ENCODE measurements at places on chromosomes 5 and 9.

DNA sequence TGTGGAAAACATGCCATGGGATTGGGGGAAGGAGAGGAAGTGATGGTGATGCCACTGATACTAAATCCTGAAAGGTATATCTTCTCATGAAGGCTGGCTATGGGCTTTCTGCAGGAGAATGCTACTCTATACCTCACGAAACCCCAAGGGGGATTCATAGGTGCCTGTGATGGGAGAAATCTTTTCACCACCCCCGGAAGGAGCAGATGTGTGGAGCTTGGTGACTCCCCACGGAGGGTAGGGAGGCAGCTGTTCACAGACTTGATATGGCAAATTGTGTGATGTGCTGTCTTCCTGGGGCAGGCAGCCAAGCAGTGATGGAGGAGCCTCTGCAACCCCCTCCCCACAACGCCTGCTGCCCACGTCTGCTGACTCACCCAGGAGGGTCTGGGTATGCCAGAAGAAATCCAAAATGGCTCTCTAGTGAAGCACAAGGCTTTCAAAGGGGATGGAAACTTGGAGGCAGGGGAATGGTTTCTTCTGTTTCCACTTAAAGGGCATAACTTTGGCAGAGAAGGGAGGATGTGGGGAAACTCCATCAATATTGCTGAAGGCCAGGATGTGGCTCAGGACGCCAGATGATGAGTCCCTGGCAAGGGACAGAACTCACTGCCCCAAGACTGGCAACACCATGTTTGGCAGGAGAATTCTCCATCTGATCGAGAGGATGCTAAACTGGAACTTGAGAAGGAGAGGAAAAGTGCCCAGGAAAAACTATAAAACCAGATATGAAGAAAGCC, 188.3 kb downstream of the GABBR2 start:
- DNase-seq: no peak

- no peak for DNase-seq
These were observed 65.6 kb upstream of the SEMA6A start for GRCh38 chr5:116640236-116640635.

GRCh38 chr9:77616191-77616590, 31.9 kb downstream of the GNA14 start:
- peak; percentile 20 for DNase-seq

DNA sequence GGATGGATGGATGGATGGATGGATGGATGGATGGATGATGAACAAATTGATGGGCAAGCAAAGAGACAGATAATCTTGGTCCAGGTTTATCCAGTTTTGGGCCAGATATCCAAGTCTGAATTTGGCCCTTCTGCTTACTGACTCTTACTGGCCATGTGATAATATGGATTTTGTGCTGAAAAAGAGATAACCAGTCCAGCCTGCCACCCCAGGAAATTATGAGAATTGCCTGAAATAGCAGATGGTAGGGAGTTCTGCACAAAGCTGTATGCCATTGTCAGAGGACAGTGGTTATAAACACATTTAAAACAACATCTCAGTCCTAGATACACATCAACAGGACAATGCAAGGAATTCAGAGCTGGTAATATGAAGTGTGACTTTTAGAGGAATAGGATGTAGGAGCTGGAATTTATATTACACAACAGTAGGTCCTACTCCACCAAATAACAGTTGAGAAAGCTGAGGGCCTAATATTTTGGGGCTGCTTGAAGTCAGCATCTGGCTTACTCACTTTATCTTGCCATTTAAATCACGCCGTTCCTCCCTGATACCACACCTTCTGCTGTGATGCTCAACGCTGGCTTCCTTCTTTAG, 9.0 kb upstream of the FAT2 start:
- DNase-seq: no peak

GRCh38 chr5:134127376-134127861, 12.9 kb downstream of the TCF7 start:
- no peak for DNase-seq
